ENCODE measurements at places on chromosomes 1 and 21.

- no peak for DNase-seq
Measured at GRCh38 chr1:53524428-53525375, 65.5 kb downstream of the DMRTB1 start.

- DNase-seq: no peak
Measured at GRCh38 chr1:204335085-204335484, 24.6 kb downstream of the PLEKHA6 start.

DNA sequence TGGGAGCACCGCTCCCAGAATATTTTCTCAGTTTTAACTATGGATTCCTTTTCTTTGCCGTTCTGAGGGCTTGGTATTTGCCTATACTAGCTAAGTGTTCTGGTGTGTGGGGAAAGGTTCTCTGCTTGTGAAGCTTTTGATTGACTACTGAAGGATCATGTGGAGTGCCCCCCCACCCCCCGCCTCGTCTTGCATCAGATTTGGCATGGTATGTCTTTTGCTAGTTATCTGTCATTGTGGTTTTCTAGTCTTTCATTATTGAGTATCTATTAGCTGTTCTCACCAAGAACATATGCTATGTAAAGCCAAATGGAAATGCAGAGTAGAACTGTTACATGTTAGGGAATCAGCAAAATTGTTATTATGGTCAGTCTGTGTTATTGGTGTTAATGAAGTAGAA is 58.3 kb downstream of the MACF1 start:
- peak; percentile 53 for DNase-seq

- no peak for DNase-seq
Measured at GRCh38 chr1:152959801-152960451, 10.5 kb upstream of the SPRR4 start.
